ENCODE measurements at places on chromosomes 3 and 15. TPM values are rescaled to one million over a fixed set of nuclear protein-coding genes. Genes with fewer than 3 reads are reported as not detected.

The GPR15 gene
- total RNA-seq: not detected

The WHAMM gene
- total RNA-seq: 5.6 TPM

DNA sequence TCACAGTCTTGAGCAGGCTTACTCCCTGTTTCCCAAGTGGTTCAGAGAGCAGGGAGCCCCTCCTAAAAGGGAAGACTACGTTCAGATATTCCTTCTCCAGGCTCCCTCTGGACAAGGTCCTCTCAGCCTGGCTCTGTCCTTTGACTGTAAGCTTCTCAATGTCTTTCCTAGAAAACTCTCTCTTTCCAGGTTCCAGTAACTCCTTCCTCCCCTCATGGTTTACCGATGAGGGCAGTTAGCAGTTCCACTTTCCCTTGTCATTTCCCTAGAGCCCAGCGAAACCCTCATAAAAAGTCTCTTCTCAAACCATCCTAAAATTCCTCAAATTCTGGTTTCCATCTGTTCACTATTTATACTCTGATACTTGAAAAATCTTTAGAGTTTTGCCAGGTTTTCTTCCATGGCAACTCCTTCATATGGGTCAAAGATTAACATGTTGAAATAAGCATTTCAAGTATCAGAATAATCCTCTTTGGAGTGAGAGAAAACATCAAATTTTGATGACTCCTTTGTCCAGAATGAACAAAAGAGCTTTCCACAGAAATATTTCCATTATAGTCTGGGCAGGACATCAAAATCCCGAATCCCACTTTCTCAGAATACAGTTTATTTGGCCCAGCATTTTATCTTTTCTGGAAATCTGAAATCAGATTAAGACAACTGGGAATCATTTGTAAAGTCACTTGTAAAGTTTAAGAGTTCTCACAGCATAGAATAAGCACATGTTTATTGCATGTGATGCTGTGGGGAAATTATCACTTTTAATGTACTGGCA, 599.4 kb downstream of the UNC13C start:
- H3K4me1 ChIP-seq: no peaks in the 10 kb centered on the region
- no peak overlapping the region for H3K27ac ChIP-seq
- H3K4me3 ChIP-seq: no peak overlapping the region

GRCh38 chr3:13863965-13864595, 15.8 kb downstream of the WNT7A start:
- H3K27ac ChIP-seq: no peak overlapping the region
- H3K27me3 ChIP-seq: no peaks in the 10 kb centered on the region
- H3K4me1 ChIP-seq: no peaks in the 10 kb centered on the region
- H3K4me3 ChIP-seq: no peak overlapping the region
- no peak for DNase-seq
- no peaks in the 10 kb centered on the region for H3K36me3 ChIP-seq

DNA sequence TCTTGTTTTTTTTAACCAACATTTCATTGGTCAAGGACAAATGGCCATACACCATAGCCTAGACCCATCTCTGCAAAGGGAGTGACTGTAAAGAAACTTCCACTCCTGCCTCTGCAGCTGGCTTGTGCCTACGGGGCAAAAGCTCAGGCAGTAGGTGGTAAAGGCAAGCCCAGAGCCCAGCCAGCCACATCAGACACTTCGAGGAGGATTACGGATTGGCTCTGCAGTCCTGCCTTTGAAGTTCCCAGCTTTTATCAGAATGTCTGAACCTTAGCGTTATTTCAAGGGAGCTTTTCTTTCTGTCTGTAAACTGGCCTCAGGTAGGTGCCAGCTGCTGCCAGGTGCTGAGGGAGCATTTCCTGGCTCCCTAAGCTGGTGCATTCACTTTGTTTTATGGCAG, 15.6 kb downstream of the ZNF710 start:
- no peaks in the 10 kb centered on the region for H3K27me3 ChIP-seq
- no peak overlapping the region for H3K4me3 ChIP-seq
- H3K36me3 ChIP-seq: no peaks in the 10 kb centered on the region

- no peak overlapping the region for H3K27ac ChIP-seq
- H3K36me3 ChIP-seq: no peaks in the 10 kb centered on the region
- H3K4me3 ChIP-seq: no peak overlapping the region
- DNase-seq: no peak
- H3K4me1 ChIP-seq: no peaks in the 10 kb centered on the region
Observed at GRCh38 chr3:59749291-59749690, 699.5 kb upstream of the CFAP20DC start.

DNA sequence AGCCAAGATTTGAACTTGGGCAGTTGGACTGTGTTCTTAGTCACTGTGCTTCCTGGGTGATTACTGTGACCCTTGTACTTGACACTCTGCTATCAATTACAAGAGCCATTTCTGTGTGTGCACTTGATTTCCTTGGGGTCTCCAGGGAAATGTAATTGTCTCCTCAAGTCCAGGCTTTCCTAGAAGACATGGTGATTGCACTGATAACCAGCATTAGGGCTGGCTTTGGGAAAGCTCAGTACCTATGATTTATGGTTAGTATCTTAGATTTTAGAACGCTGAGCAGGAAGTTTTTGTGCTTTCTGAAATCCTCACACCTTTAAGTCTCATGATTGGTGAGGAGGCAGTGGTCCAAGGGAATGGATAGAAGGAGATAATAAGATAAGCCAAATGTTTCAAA, 1.6 kb upstream of the CLDN11 start:
- no peaks in the 10 kb centered on the region for H3K4me1 ChIP-seq
- no peak overlapping the region for H3K4me3 ChIP-seq
- DNase-seq: no peak
- no peaks in the 10 kb centered on the region for H3K27me3 ChIP-seq
- H3K36me3 ChIP-seq: no peaks in the 10 kb centered on the region

DNA sequence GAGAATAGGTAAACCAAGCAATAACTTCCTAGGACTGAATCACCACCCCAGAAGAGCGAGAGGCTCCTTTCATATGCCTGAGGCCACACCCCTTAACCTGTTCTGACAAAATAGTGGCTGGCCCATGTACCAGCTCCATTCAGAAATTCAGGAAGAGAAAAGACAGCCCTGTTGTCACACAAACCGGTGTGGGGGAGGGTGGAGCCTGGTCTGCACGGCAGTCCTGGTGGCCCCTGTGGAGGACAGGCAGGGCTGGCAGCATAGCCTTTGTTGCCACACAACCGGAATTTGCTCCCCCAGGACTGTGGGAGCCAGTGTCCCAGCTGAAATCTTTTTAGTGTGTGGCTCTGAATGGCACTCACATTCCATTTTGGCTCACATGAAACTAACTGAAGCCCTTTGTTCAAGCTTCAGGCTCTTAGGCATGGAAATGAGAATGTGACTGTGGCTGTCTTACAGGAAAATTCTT, 23.8 kb downstream of the RLBP1 start:
- no peak overlapping the region for H3K27ac ChIP-seq
- H3K4me1 ChIP-seq: no peaks in the 10 kb centered on the region
- H3K36me3 ChIP-seq: no peaks in the 10 kb centered on the region
- H3K27me3 ChIP-seq: no peaks in the 10 kb centered on the region
- DNase-seq: no peak

DNA sequence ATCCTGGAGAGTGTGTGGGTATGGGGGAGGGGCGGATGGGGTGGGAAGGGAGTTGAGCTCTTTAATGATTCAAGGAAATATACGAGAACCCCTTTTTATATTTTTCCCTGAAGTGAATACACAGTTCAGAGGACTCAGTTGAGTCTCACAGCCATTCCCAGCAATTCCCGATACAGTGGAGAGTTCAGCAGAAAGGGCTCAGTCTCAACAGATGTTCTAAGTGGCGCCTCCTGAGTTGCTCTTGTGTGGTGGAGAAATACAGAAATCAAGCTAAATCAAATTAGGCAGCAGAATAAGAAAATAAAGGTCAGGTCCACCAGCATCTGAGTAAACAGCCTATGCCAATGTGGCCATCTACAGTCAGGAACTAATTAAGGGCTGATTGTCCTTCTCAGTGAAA, 372.1 kb downstream of the NR2F2 start:
- no peak for DNase-seq
- H3K27me3 ChIP-seq: no peaks in the 10 kb centered on the region
- H3K4me3 ChIP-seq: no peak overlapping the region
- H3K36me3 ChIP-seq: no peaks in the 10 kb centered on the region

All from uterus (tissue), 4 donors.